G401 (cell line): ENCODE measurements at places on chromosomes 1 and 21. TPM values are rescaled to one million over a fixed set of nuclear protein-coding genes. Genes with fewer than 3 reads are reported as not detected.

DNA sequence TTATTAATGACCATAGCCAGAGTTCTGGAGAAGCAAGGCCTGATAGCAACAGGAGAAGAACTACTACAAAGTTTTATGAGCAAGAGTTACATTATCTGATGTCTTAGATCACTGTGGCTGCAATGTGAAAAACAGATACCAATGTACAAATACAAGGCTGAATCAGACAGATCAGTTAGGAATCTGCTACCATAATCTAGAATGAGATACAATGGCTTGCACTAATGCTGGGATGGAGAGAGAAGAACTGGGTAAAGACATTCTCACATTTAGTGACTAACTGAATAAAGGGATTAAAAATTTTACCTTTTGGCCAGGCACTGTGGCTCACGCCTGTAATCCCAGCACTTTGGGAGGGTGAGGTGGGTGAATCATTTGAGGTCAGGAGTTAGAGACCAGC, 41.3 kb downstream of the ARID4B start:
- no peak for DNase-seq

GRCh38 chr1:110390096-110390495, 730 bp downstream of the SLC16A4 start:
- DNase-seq: no peak

- no peak for DNase-seq
Measured at GRCh38 chr21:35366394-35367080, 317.4 kb upstream of the RUNX1 start.

DNA sequence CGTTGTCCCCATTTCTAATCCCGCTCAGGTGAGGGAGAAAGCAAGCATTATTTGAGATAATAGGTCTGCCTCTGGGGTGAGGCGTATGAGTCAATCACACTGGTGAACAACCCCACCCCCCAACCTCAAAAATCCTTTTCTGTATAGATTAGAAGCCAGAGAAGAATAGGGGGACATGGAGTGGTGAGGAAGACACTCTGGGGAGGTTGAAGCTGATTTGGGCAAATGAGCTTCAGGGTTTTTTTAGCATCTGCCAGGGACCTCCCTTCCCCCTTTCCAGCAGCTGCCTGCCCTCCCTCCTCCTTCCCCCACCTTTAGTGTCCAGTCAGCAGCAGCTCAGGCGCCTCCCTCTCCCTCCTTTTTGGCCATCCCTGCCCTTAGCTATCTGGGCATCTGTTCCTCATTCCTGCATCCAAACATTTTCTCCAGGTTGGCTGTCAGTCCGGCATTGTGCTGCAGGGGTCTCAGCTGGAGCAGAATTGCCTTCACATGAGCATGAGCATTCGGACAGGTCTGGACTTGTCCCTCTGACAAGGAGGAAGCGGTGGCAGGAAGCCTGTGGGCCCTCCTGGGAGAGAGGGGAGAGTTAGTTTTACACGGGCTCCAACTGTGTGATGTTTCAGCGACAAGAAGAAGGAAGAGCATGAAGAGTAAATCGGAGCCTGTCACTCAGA, 30.8 kb upstream of the PTGFRN start:
- peak; percentile 60 for DNase-seq

DNA sequence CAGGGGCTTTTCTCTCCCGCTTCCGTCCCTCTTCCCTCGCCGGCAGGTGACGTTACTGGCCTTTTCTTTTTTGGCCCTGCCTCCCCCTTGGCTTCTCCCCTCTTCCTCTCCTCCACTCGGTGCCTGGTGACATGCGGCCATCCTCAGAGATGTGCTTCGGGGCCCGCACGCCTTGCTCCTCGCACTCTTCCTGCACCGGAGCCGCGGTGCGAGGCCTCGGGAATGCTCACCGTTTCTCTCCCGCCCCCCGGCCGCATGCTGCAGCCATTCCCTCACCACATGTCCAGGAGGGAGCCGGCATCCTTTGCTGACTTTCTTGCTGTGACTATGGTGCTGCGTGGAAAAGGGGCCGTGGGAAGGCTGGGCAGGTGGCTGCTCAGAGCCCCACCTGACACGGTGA, 39.3 kb downstream of the PDE9A start:
- no peak for DNase-seq

GRCh38 chr1:85137660-85138059, 63.2 kb downstream of the SYDE2 start:
- peak; percentile 97 for DNase-seq

GRCh38 chr1:63004868-63005267, 220.9 kb downstream of the ATG4C start:
- DNase-seq: no peak

DNA sequence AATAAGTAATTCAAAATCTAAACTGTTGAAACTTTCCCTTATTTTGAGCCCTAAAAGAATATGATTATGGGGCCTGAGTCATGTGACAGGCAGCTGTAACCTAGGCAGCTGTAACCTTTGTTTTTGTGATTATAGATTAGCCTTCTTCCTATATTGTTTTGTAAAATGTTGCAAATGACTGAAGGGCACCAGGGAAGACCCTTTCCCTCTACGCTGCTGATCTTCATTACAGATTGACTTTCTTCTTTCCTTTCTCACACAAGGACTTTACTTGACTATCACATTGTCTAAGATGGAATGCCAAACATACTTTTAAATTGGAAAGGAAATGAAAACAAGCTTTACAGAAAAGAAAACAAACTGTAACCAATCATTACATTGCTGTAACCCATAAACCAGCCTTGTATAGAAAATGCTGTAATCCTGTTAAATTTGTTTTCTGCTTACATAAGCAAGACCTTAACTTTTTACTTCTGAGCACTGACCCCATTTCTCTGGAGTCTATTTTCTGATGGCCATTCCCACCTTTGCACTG, 242.2 kb downstream of the RGS7 start:
- no peak for DNase-seq

DNA sequence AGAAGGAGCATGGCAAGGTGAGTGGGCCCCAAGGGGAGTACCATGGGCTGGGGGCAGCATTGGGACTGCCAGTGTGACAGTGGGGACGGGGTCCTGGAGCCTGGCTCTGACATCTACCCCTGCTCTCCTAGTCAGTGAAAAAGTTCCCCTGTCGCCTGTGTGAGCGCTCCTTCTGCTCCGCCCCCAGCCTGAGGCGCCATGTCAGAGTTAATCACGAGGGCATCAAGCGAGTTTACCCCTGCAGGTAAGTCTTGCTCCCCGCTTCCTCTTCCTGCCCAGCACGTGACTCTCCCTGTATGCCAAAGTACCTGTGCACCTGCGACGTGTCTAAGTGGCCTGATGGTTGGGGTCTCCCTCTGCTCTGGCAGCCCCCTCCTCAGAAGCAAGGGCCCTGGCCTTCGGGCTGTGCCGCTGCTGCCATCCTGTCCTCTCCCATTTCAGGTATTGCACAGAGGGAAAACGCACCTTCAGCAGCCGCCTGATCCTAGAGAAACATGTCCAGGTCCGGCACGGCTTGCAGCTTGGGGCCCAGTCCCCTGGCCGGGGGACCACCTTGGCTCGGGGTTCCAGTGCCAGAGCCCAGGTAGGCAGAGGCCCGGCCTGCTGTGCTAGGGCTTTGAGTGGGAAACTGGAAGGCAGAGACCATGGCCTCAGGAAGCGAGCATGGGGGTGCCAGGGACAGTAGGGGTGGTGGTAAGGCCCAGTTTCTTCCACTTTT, 8.1 kb downstream of the ZNF687 start:
- no peak for DNase-seq

DNA sequence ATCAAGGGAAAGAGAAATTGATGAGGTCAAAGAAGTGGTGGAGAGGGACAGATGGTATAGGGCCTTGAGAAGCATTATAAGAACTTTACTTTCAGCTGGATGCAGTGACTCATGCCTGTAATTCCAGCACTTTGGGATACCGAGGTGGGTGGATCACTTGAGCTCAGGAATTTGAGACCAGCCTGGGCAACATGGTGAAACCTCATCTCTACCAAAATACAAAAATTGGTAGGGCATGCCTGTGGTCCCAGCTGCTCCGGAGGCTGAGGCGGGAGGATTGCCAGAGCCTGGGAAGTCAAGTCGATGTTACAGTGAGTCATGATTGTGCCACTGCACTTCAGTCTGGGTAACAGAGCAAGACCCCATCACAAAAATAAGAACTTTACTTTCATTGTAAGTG, 5.7 kb downstream of the TMEM50A start:
- DNase-seq: no peak

DNA sequence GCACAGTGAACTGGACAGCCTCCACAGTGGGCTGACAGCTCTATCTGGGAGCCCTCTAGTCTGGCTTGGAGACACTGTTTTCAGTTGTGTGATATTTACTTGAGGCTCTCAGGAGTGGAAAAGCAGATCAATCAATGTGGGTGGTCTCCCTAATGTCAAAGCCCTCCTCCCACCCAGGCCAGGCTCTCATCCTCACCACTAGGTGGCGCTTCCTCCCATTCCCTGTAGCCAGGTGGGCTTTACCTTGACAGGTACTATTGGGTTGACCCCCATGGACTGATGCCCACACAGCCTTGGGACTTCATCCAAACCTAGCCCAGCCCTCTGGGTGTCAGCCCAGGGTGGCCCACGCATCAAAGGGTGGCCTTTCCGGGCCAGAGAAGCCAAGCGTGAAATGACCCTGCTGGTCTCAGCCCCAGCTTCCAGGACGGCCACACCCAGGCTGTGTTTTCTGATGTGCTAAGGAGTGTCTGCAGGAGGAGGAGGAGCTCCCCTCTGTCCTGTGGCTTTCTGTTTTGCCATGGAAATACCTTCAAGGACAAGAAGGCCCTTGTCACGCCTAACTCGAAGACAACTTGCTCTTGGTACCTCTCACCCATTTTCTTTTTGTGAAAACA, 54.0 kb downstream of the CLIC6 start:
- DNase-seq: no peak

DNA sequence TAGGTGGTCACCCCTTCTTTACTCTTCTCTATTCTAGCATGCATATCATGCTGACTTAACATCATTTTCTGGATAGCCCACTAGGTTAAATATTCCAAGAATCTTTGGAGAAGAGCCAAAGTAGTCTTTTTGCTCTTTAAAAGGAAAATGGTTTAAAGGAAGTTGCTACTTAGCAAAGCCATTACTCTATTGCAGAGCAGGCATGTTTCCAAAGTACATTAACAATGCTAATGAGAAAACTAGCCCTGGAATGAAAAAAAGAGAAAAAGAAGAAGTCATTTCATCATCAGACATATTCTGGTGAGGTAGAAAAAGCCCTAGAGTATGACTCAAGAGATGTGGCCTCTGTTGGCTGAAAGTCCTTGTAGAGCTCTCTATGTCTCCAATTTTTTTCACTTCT, 74.0 kb downstream of the NUF2 start:
- DNase-seq: no peak

DNA sequence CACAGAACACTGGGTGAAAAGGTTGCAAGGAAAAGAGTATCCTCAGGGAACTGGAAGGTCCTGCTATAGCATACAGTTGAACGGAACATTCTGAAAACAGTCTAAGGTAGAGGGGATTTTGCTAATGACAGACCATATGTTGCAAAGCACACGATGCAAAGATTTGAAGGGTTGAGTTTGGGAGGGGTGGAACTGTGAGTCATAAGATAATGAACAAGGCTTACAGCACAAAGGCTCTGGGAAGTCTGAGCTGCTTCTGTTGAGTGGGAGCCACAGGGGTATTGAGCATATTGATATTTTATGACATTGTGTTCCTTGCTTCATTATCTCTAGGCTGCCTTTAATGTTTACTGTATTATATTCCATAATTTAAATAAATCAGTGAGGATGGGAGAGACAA, 104.9 kb downstream of the PLPPR4 start:
- DNase-seq: no peak

- DNase-seq: peak; percentile 25
Measured at GRCh38 chr21:36630485-36631206, 68.3 kb upstream of the SIM2 start.

- no peak for DNase-seq
Measured at GRCh38 chr1:226825037-226825745, 45.2 kb upstream of the PSEN2 start.

GRCh38 chr1:165235155-165235776, 121.2 kb downstream of the LMX1A start:
- no peak for DNase-seq

GRCh38 chr1:59188413-59189213, 108.3 kb upstream of the FGGY start:
- DNase-seq: no peak

GRCh38 chr21:38490411-38491020, 7.8 kb downstream of the ERG start:
- DNase-seq: no peak

DNA sequence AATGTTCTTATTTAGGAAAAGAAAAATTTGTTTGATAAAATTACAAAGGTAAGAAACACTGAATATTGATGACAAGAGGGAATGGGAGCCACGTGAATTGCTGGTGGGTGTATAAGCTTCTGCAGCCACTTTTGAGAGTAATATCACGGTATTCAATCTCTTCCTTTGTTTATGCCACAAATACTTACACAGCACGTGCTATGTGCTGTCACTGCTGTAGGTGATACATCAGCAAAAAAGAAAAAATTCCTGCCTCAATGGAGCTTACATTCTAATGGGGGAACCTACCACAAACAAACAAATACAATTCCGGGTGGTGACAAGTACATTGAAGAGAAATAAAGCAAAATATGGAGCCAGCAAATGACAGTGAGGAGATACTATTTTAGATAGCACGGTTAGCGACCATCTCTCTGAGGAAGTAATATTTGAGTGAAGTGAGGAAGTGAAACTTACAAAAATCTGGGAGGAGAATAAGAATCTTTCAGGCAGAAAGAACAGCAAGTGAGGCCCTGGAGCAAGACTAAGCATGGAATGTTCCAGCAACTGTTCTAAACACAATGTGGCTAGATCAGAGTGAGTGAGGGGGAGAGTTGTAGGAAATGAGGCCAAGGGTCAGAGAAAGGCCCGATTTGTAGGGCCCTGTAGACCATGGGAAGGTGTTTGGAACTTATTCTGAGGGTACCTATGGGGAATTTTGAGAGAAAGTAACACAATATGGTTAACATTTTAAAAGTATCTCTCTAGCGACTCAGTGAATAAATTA, 2.6 kb upstream of the FCRLB start:
- no peak for DNase-seq

GRCh38 chr1:161399257-161399998, 31.8 kb upstream of the CFAP126 start:
- peak; percentile 95 for DNase-seq

E2F2 gene
- total RNA-seq: 8.4 and 11.7 TPM in 2 replicates

RNF19B gene
- total RNA-seq: 13.2 and 19.0 TPM in 2 replicates

CFAP107 gene
- total RNA-seq: not detected in 2 replicates

OR2L5 gene
- not detected in 2 replicates for total RNA-seq

EPHA8 gene
- total RNA-seq: not detected in 2 replicates

CFAP74 gene
- not detected in 2 replicates for total RNA-seq

TMEM125 gene
- not detected in 2 replicates for total RNA-seq

OLIG2 gene
- total RNA-seq: not detected in 2 replicates

AMY1A gene
- not detected in 2 replicates for total RNA-seq

PLEKHG5 gene
- total RNA-seq: 8.2 and 8.6 TPM in 2 replicates

C8B gene
- total RNA-seq: not detected in 2 replicates

ADIPOR1 gene
- 69.1 and 74.6 TPM in 2 replicates for total RNA-seq

CCDC30 gene
- 0.49 and 3.4 TPM in 2 replicates for total RNA-seq

APOBEC4 gene
- total RNA-seq: not detected in 2 replicates
